ENCODE measurements at places on chromosomes 12 and 14.

DNA sequence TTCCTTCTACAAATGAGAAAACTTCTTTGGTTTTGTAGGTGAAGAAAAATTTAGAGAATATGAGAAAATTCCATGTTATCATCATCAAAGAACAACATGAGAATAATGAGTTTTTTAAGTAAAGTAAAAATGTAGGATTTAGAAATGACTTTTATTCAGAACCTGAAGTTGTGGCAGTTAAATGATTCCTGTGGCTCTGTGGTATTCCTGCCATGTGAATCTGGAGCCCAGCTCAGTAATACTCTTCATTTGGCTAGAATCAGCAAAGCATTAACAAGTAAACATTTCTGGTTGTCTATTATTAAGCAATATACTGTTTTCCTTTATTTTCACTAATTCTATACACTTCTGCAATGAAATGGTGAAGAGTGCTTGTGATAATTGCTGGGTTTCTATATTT is 95.6 kb upstream of the E2F7 start:
- no peak for DNase-seq

GRCh38 chr12:101694986-101695385 is 2.5 kb upstream of the CHPT1 start:
- no peak for DNase-seq

DNA sequence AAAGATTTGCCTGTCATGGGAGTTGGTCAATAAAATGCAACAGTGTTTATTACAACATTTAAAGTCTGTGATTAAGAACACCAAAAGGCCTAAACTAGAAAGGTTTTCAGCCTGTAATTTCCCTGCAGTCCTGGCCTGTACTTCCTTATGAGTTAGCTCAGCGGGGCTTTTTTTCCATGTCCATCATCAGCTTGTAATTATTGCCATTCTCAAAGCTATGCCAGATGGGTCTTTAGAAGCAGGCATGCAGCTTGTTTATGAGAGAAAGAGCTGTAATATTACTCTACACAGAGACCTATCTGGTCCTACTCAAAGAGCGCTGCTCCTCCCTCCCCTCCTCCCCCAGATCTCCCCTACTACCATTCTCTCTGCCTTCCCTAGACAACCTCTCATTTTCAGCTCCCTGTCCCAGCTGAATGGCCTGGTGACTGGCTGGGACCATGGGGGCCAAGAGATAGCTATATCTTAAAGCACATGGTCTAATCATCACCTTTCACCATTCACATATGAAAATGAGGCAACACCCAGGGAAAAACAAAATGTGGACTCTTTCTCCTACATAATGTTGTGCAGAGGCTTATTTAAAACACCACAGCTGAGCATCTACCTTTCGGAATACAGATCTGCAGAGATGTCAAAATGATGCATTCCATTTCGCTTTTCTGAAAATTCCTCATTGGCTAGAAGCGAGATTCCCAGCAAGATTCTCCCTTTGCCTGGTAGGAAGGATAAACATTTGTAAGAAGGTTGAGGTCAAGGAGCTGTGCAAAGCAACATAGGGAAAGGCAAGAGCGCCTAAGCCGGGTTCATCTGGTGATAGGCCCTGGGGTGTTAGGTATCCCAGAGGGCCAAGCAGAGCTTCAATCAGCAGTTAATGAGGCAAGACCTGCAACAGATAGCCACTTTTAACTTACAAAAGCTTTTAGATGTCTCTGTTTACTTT is 209.7 kb upstream of the CDKN3 start:
- peak; percentile 15 for DNase-seq

DNA sequence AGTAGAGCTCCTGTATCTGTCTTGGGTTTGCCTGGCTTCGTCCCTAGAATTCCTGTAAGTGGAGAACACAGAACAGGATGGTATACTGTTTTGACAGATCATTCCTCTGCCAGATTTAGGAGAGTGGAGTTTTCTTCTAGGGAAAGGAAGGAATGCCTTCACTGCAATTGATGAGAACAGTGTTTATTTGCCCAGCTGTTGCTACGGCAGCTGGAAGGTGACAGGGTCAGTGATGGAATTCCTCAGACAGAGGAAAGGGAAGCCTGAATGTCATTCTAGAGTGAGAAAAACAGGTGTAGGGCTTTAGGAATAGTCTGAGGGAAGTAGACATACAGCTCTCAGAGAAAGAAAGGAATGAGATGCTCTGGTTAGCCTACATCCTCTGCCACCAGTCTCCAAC is 11.7 kb downstream of the CSRNP2 start:
- DNase-seq, result no peak

- no peak for DNase-seq
Measured at GRCh38 chr12:1013618-1014489, 22.8 kb downstream of the ERC1 start.

- DNase-seq, result no peak
Measured at GRCh38 chr14:99715266-99716000, 31.3 kb downstream of the CYP46A1 start.

DNA sequence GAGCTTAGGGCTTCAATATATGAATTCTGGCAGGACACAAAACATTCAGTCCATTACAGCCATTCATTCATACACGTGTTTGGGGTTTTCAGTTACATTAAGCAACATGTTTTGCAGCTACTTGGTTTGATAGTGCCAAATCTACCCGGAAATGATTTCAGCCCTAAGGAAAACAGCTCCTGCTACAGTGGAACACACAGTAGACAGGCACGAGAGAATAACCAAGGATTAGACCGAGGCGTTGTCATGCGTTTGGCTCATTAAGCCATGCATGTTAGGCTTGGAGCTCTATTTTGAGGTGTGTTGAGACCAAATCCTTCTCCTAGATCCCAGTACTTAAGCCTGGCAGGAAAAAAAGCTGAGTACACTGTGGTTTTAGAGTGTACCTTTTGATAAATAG is 177.4 kb downstream of the PRKCH start:
- no peak for DNase-seq

GRCh38 chr14:77190977-77191376 is 9.4 kb downstream of the TMEM63C start:
- DNase-seq, result no peak

- no peak for DNase-seq
Measured at GRCh38 chr14:99755068-99755405, 38.2 kb upstream of the EML1 start.

DNA sequence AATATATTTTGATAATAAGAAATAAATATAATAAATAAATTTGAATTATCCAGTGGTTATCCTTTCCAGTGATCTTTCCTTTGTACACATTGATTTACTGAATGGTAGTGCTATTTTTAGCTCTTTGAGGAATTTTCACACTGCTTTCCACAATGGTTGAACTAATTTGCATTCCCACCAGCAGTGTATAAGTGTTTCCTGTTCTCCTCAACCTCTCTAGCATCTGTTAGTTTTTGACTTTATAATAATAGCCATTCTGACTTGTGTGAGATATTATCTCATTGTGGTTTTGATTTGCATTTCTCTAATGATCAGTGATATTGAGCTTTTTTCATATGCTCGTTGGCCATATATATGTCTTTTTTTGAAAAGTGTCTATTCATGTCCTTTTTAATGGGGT is 333.7 kb downstream of the RAD51B start:
- no peak for DNase-seq

GRCh38 chr14:94685681-94686485 is 73.7 kb downstream of the SERPINA3 start:
- DNase-seq, result no peak

GRCh38 chr12:111409780-111410430 is 4.2 kb downstream of the SH2B3 start:
- DNase-seq, result no peak

DNA sequence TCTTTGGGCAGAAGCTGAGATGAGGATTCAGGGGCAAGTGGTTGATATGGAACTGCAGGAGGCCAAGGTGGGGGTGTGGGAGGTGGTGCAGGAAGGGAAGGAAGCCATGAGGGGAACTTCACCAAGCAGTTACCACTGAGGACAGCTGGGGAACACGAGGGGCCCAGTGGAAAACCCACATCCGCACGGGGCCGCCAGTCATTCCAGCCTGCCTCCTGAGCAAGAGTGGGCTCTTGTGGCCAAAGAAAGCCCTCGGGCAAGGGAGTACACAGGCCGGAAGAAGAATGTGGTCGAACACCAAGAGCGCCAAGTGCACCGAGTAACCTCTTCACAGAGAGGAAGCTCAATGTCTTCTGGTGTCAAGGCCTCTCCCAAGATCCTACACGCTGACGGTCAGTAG is 252.2 kb upstream of the FOXN3 start:
- no peak for DNase-seq

DNA sequence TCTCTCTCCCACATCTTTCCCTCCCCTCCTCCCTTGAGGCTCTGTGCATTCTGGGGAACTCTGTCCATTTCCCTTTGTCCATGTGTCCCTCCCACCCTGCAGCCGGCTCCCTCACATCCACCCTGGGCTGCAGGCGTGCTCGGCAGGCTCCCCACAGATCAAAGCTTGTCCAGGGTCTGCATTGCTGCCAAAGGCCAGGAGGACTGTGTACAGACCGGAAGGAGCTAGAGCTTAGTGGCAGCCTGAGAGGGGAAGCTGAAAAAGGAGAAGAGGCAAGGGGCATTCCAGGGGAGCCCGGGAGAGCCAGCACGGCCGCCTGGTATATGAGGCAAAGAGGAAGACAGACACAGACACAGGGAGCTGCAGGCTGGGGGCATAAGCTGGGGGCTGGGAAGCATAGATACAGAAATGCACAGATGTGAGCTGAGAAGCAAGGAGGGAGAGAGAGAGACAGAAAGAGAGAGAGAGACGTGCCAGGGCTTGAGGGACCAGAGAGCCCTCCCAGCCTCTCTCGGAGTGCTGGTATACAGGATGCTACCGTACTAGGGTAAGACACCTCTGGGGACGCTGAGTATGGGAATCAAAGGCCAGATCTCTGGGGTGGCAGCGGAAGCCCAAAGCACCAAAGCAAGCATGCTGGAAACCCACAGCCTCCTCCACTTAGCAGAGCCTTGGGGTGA is 3.3 kb downstream of the CD4 start:
- peak; percentile 74 for DNase-seq

DNA sequence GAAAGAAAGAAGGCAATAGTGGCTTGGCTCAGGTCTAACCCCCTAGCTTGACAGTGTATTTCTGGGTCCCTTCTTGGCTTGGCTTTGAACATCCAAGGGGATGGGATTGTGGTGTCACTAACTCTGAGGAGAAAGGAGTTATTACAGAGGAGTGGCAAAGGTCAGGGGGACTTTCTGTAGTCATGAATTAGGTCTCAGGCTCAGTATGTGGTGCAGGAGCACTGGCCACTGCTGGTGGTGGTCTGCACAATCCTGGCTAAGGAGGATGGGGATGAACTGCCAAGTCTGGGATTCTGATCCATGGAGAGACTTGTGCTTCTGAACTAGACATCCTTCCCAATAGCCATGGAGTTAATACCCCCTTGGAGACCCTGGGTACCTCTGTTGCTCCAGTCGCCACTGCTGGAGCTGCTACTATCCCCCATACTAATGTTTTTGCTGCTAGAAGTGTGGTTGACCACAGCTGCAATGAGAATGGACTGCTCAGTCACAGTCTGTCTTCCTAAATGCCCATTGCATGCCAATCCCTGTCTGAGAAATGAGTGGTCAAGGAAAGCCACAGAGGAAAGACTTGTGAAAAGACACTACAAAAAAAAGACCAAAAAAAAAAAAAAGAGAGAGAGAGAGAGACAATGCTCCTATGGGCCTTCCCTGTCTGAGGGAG is 32.5 kb downstream of the KRT76 start:
- DNase-seq, result no peak

DNA sequence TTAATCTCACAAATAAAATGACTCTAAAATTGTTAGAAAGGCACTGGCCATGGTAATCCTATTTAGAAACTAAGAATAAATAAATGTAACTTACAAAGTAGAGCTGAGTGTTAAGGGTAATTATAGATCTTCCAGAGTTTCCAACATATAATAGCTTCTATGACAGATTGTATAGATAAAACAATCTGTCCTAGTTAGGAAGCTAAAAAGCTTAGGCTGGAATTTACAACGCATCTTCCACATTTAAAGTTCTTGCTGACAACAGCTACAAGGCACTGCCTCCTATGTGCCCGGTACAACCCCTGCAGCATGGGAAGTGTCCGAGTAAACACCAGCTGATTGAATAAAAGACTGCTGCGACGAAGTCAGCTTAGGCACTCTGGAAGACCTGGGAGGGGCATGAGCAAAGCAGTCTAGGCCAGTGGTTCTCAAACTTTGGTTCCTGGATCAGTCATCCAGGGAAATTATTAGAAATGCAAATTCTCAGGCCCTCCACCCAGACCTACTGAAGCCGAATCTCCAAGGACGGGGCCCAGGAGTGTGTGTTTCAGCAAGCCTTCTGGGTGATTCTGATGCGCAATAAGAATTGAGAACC is 635.6 kb upstream of the TBX3 start:
- DNase-seq, result no peak

- peak; percentile 6 for DNase-seq
Measured at GRCh38 chr12:99810718-99811593, 163.4 kb downstream of the GARIN6 start.

- no peak for DNase-seq
Measured at GRCh38 chr12:131592972-131593371, 117.9 kb upstream of the SFSWAP start.

- DNase-seq, result no peak
Measured at GRCh38 chr12:10720974-10721650, 2.0 kb downstream of the YBX3 start.

DNA sequence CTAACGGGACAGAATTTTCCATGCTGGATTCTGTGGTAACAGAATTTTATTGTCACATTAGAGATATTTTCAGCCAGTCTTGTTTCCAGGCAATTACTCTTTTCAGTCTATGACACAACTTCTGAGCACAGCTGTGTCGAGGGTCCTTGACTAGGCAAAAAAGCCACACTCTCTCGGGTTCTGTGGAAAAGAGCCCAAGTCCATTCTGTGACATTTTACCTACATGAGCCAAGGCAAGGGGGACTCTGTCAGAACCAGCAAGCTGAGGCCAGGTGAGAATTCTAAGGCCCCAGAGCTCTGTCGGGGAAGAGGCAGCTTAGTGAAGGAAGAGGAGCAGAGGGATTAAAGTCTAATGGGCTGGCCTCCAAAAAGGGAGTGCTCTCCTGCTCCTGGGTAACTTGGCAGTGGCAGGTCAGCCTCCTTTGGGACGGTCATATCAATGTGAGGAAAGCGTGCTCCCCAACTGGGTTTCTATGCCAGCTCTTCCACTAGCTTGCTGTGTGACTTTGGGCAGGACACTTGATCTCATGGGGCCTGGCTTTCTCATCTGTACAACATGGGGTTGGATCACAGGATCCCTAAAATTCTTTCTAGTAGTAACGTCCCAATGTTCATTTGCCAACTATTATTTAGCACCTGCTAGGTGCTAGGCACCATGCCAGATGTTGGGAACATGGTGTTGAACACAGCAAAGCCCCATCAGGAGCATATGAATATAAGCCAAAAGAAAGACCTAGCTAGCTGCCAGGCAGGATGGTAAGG is 16.0 kb upstream of the RIC8B start:
- no peak for DNase-seq

- no peak for DNase-seq
Measured at GRCh38 chr12:65411171-65411570, 132.7 kb downstream of the MSRB3 start.

DNA sequence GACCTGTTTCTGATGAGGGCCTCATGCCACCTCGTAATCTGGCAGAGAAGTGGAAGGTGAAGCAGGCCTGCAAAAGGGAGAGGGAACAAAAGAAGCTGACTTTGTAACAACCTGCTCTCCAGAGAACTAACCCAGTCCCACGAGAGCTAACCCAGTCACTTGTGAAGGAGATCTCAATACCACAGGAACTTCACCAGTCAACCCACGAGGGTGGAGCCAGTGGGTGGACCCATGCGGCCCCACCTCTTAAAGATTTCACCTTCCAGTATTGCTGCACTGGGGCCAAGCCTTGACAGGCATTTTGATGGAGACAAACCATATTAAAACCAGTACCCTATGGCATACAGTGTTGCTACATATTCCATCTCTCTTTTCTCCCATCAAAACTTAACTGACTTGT is 55.1 kb downstream of the SERPINA10 start:
- no peak for DNase-seq

- no peak for DNase-seq
Measured at GRCh38 chr14:53967606-53968005, 11.0 kb upstream of the BMP4 start.
